Type B pancreatic cell (in vitro differentiated cells): ENCODE measurements at places on chromosomes 5 and 9. TPM values are rescaled to one million over a fixed set of nuclear protein-coding genes. Genes with fewer than 3 reads are reported as not detected.

DNA sequence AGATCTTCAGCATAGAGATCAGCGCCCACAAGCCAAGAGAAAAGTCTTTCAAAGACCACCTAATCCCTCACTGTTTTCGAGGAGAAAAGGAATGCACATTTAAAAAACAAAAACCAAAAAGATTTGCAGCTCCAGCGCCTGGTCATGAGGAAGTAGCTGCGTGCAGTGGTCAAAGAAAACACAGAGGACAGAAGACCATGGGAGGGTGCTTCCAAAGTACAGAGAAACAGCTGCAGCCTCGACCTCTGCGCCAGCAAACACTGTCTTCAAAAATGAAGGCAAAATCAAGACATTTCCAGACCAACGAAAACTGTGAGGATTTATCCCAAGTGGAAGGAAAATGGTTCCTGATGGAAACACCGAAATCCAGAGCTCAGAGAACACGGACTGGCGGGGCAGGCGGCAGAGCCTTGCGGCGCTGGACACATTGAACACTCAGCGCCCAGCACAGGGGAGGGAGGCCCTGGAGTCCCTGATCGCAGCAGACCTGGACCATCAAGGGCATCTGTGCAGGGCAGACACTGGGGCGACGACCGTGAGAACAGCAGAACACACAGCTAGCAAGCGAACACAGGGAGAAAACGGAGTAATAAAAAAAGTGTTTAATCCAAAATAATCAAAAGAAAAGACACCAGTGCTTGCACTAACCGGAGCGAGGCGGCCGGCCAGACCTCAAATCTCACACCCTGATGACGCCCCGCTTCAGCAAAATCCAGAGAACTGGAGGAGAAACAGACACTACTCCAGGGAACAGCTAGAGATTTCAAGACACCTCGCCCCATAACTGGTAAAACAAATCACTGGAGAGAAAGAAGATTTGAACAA is 12.6 kb upstream of the SLC12A7 start:
- DNase-seq: no peak
- H3K4me1 ChIP-seq: peaks cover 24% of the 10 kb centered on the region
- H3K4me3 ChIP-seq: no peak overlapping the region

KCNV2 gene
- not detected in 2 replicates for total RNA-seq

DNA sequence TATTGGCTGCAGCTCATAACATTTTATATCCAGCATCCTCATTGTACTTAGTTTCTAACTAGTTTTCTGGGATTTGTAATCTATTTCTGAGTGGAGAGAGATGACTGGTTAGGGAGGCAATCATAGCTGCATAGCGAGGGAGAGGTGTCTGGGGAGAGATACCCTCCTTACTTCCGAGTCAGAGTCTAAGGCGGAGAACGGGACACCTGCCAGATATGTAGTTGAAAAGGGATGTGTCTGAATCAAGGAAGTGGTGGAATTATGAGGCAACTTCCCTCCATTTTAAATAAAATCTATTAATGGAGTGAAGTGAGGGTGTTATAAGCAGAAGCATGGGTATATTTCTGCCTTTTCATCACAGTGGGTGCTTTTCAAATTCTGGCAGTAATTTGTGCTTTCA is 126.5 kb downstream of the MAST4 start:
- H3K4me3 ChIP-seq: no peak overlapping the region
- no peak for DNase-seq
- H3K36me3 ChIP-seq: no peaks in the 10 kb centered on the region
- H3K27me3 ChIP-seq: peaks cover 4% of the 10 kb centered on the region
- peaks cover 12% of the 10 kb centered on the region for H3K4me1 ChIP-seq

SMIM33 gene
- not detected in 2 replicates for total RNA-seq

NEK6 gene
- total RNA-seq: 4.6 and 19.3 TPM in 2 replicates

- no peaks in the 10 kb centered on the region for H3K36me3 ChIP-seq
- H3K27ac ChIP-seq: no peak overlapping the region
- H3K4me1 ChIP-seq: no peaks in the 10 kb centered on the region
- no peak for DNase-seq
- no peaks in the 10 kb centered on the region for H3K27me3 ChIP-seq
These were observed 30.6 kb downstream of the BAAT start for GRCh38 chr9:101354143-101354764.

PCDHA9 gene
- 1.5 and 2.5 TPM in 2 replicates for total RNA-seq

GRCh38 chr5:171984748-171985419 is 21.6 kb downstream of the FBXW11 start:
- no peaks in the 10 kb centered on the region for H3K27me3 ChIP-seq
- no peak for DNase-seq
- H3K4me3 ChIP-seq: no peak overlapping the region
- H3K4me1 ChIP-seq: peaks cover 21% of the 10 kb centered on the region
- H3K36me3 ChIP-seq: peaks cover 24% of the 10 kb centered on the region

GNPDA1 gene
- total RNA-seq: 41.3 and 50.4 TPM in 2 replicates

NAA35 gene
- 32.9 and 35.7 TPM in 2 replicates for total RNA-seq

DNA sequence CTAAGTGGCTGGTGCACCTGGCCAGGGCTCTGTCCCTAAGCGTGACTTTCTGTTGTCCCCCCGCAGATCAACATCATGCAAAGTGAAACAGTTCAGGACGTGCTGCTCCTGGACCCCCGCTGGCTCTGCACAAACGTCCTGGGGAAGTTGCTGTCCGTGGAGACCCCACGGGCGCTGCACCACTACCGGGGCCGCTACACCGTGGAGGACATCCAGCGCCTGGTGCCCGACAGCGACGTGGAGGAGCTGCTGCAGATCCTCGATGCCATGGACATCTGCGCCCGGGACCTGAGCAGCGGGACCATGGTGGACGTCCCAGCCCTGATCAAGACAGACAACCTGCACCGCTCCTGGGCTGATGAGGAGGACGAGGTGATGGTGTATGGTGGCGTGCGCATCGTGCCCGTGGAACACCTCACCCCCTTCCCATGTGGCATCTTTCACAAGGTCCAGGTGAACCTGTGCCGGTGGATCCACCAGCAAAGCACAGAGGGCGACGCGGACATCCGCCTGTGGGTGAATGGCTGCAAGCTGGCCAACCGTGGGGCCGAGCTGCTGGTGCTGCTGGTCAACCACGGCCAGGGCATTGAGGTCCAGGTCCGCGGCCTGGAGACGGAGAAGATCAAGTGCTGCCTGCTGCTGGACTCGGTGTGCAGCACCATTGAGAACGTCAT is 19.7 kb upstream of the CTSL start:
- H3K27ac ChIP-seq: no peak overlapping the region
- no peak for DNase-seq
- H3K36me3 ChIP-seq: peaks cover 39% of the 10 kb centered on the region
- no peak overlapping the region for H3K4me3 ChIP-seq
- H3K4me1 ChIP-seq: peaks cover 13% of the 10 kb centered on the region
- no peaks in the 10 kb centered on the region for H3K27me3 ChIP-seq

DNA sequence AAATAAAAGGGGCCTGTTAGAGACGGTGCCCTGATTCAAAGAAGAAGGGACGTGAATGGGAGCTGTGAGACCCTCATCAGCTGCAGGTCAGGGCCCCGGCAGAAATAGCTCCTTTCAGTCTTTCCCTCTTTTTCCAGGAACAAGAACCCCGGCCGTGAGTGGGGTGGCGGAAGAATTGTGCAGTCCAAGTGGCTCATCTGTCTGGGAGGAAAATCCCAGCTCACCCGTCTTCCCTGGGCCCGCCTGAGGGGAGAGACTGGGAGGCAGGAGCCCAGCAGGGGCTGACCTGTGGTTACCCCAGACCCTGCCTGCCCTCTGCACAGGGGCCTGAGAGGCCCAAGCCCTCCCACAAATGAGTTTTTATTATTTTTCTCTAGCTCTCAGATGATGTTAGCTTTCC is 24.8 kb upstream of the CSF1R start:
- H3K27me3 ChIP-seq: peaks cover 3% of the 10 kb centered on the region
- H3K4me1 ChIP-seq: peaks cover 51% of the 10 kb centered on the region
- no peak for DNase-seq
- no peak overlapping the region for H3K27ac ChIP-seq

DNA sequence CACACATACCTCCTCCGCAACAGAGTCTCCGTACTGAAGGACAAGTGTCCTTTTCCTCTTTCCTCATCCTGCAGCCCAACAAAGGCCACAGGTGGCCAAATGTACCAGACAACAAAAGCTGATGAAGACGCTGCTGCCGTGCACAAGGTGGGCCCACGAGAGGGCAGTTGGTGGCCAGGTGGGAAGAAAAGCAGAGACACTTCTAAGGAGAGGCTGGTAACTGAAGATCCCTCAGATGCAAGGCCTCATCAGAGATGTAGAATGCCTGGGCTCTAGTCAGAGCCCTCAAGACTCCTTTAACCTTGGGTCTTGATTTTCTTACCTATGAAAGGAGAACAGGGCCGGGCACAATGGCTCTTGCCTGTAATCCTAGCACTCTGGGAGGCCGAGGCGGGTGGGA is 75.7 kb downstream of the NRG2 start:
- peaks cover 54% of the 10 kb centered on the region for H3K27me3 ChIP-seq
- H3K27ac ChIP-seq: no peak overlapping the region
- no peaks in the 10 kb centered on the region for H3K4me1 ChIP-seq
- H3K36me3 ChIP-seq: no peaks in the 10 kb centered on the region

DNA sequence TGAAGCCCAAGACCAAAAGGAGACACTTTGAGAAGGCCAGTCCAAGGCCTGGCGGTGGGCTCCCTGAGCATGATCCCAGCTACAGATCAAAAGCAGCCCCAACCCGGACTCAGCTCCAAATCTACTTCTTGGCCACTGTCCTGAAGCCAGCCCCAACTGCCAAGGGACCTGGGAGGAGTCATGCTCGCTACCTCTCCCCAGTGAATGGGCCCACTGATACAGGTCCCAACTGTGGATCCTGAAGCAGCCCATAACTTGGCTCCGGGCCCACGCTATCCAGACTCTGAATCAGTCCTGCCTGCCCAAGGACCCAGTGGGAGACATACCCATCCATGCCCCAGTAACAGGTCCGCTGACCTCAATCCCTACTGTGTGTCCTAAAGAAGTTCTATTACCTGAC is 1545.3 kb upstream of the C9orf72 start:
- no peak overlapping the region for H3K27ac ChIP-seq
- DNase-seq: no peak
- no peaks in the 10 kb centered on the region for H3K4me1 ChIP-seq

DNA sequence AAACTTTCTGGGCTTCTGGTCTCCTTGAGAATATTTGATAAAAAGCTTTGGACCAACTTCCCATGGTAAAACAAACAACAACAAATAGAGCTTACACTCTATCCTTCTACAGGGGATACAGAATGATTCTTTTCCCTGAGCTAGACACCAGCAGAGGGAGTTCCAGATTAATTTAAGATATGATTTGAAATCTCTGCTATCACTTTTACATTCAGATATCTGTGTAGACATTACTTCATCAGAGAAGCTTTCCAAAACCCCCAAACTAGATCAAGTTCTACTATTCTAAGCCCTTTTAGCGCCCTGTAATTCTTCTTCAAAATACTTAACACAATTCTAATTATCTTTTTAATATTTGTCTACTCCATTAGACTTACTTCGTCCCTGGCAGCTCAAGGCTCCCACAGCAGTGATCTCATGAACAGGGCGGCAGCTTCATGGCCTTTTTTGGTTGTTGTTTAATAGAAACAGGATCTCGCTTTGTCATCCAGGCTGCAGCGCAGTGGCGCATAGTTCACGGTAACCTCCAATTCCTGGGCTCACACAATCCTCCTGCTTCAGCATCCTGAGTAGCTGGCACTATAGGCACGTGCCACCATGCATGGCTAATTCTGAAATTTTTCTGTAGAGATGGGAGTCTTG is 955 bp upstream of the GALNT12 start:
- H3K36me3 ChIP-seq: peaks cover 4% of the 10 kb centered on the region
- no peak overlapping the region for H3K27ac ChIP-seq
- H3K4me3 ChIP-seq: peak overlapping the region; percentile 87
- peaks cover 30% of the 10 kb centered on the region for H3K4me1 ChIP-seq
- peaks cover 18% of the 10 kb centered on the region for H3K27me3 ChIP-seq

DNA sequence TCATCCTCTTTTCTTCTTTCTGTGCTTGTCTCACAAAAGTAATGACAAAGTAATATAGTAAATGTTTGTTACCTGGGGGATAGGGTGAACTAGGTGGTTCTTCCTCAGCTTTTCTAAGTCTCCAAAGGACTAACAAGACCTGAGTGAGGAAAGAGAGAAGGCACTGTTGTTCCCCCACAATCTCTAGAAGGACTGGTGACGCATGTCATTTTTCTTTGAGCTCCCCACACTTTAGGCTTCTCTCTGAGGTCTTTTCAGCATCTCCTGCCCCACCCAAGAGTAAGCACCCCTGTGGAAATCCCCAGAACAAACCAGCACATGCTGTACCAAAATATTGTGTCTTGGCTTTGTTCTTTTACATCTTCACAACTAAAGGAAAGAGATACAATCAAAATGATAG is 2.4 kb upstream of the IL7R start:
- H3K36me3 ChIP-seq: no peaks in the 10 kb centered on the region
- H3K4me3 ChIP-seq: no peak overlapping the region
- no peak overlapping the region for H3K27ac ChIP-seq
- H3K27me3 ChIP-seq: peaks cover 3% of the 10 kb centered on the region

DNA sequence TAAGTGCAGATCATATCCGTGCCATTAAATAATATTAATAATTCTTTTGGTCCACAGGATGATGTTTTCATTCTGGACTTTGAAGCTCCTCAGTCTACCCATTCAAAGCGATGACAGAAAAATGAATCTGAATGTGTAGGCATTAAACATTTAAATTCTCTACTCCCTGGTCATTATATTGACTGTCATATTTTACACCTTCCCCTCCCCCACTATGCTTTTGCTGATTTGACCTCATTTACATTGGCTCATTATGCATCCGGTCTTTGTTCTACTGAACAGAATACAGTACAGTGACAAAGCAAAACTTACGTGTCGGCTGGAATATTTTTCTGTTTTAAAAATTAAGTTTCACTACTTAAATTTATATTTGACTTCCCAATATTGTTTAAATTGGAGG is 289.7 kb upstream of the TMEM161B start:
- H3K27ac ChIP-seq: no peak overlapping the region
- no peak overlapping the region for H3K4me3 ChIP-seq
- peaks cover 3% of the 10 kb centered on the region for H3K27me3 ChIP-seq

- peaks cover 58% of the 10 kb centered on the region for H3K4me1 ChIP-seq
- peak overlapping the region; percentile 51 for H3K4me3 ChIP-seq
- peaks cover 15% of the 10 kb centered on the region for H3K36me3 ChIP-seq
- H3K27me3 ChIP-seq: no peaks in the 10 kb centered on the region
These were observed 95.1 kb downstream of the DAPK1 start for GRCh38 chr9:87592554-87593358.

DNA sequence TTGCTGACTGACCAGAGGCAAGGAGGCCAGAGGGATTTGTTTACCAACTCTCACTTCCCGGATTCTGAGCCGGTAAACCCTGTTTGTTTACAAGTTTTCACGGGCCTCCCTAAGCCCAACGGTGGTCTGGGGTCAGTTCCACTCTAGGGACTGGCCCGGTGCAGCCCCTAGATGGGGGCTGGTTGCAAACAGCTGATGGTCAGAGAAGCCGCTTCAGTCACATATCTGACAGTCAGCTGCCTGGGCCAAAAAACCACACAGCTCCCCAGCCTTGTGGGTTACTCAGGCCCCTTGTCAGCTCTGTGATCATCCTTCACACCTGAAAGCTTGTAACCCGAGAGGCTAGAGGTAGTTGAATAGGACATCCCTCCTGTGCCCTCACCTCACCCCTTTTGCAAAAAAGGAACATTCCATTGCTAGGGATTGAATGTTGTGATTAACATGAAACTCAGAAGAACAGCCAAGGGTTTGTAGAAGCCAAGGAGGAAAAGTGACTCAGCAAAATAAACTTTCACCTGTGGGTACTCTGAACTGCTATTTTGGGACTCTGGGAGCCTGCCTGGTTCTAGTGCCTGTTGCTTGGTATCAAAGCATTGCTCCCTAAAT is 40.4 kb downstream of the SAR1B start:
- peaks cover 8% of the 10 kb centered on the region for H3K4me1 ChIP-seq
- H3K27ac ChIP-seq: peak overlapping the region; percentile 53
- H3K4me3 ChIP-seq: no peak overlapping the region
- peak; percentile 53 for DNase-seq
- no peaks in the 10 kb centered on the region for H3K36me3 ChIP-seq
- no peaks in the 10 kb centered on the region for H3K27me3 ChIP-seq
